ENCODE measurements at places on chromosomes 1 and 21. TPM values are rescaled to one million over a fixed set of nuclear protein-coding genes. Genes with fewer than 3 reads are reported as not detected.

OR2L2 gene
- total RNA-seq, result 0.05 TPM

- DNase-seq, result no peak
- H3K4me3 ChIP-seq, result no peak overlapping the region
- H3K4me1 ChIP-seq, result no peaks in the 10 kb centered on the region
- peaks cover 3% of the 10 kb centered on the region for H3K27me3 ChIP-seq
- no peaks in the 10 kb centered on the region for H3K36me3 ChIP-seq
- no peak overlapping the region for H3K27ac ChIP-seq
Measured at GRCh38 chr1:17719874-17720273, 35.3 kb upstream of the ACTL8 start.

NTNG1 gene
- 2.3 TPM for total RNA-seq

DNA sequence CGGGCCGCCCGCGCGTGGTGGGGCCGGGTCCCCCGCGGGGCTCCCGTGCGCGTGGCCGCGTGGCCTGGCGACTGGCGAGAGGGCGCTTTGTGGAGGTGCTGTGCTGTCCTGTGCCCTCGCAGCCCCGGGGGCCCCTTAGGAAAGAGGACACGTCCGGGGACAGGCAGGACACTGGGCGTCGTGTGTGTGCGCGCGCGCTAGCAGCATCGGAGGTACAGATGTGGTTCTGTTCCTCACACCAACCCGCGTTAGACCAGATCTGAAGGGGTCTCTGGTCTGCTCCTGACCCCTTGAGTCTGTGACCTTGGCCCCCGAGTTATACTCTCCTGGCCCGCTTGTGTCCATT is 489 bp downstream of the ACTN2 start:
- no peak for DNase-seq
- no peak overlapping the region for H3K27ac ChIP-seq
- peaks cover 3% of the 10 kb centered on the region for H3K36me3 ChIP-seq

BOLA1 gene
- 19.5 TPM for total RNA-seq

DNA sequence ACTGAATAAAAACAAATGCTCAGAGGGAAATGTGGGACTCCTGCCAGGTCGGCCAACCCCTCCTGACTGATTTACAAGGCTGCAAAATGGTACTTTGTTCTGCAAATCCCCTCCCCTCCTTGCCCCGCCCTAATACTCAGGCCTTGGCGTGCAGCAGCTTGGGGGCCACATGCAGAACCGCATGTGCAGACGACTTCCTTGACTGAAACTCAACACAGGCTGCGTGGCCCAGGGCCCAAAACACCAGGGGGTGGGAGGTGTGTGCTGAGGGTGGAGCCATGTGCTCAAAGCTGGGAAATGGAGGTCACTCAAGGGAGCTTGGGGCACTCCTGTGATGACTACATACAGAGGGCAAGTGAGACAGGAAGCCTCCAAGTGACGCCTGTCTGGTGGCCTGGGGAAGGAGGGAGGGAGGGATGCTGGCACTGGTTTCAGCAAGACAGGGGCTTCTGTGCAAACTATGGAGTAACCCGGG is 87.2 kb downstream of the MRPL37 start:
- no peaks in the 10 kb centered on the region for H3K36me3 ChIP-seq
- H3K4me3 ChIP-seq, result no peak overlapping the region
- no peaks in the 10 kb centered on the region for H3K27me3 ChIP-seq
- peaks cover 85% of the 10 kb centered on the region for H3K4me1 ChIP-seq

CELA3B gene
- 6.7 TPM for total RNA-seq

DNA sequence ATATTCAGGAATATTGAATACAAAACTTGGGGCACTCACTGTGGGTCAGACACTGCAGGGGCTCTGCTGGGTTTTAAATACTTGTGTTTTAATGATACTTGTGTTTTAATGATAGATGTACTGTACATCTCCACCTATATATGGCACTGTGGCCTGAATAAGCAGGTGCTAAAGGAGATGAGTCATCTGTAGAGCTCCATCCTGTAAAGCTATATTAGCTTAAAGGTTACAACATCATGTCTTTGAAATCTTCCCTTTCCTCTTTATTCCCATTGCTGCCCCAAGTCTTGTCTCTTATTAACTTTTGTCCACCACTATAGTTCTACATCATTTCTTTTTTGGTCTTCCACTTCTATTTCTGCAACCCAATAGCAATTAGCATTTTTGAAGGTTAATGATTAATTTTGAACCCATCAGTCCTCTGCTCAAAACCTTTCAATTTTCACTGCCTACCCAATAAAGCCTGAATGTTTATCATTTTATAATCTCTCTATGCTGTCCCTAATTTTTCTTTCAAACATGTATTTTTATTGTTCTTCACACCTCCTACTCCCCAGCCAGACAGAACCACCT is 113.3 kb upstream of the PTGFR start:
- no peak for DNase-seq
- H3K36me3 ChIP-seq, result no peaks in the 10 kb centered on the region
- H3K27ac ChIP-seq, result no peak overlapping the region

TRNP1 gene
- total RNA-seq, result 49.4 TPM

Measured in WTC11 (cell line).